Activated naive CD8-positive, alpha-beta T cell treated with anti-CD3 and anti-CD28 coated beads, Interleukin-2, amount 50 U/mL, for 24 hours (primary cell): ENCODE measurements at places on chromosomes 2 and 18.

GRCh38 chr2:238449909-238450417 lies 23.2 kb downstream of the ASB1 start:
- DNase-seq = no peak

GRCh38 chr2:74919827-74920226 lies 38.6 kb upstream of the POLE4 start:
- DNase-seq = peak; percentile 81

GRCh38 chr2:25566694-25567093 lies 106.7 kb downstream of the DTNB start:
- no peak for DNase-seq

DNA sequence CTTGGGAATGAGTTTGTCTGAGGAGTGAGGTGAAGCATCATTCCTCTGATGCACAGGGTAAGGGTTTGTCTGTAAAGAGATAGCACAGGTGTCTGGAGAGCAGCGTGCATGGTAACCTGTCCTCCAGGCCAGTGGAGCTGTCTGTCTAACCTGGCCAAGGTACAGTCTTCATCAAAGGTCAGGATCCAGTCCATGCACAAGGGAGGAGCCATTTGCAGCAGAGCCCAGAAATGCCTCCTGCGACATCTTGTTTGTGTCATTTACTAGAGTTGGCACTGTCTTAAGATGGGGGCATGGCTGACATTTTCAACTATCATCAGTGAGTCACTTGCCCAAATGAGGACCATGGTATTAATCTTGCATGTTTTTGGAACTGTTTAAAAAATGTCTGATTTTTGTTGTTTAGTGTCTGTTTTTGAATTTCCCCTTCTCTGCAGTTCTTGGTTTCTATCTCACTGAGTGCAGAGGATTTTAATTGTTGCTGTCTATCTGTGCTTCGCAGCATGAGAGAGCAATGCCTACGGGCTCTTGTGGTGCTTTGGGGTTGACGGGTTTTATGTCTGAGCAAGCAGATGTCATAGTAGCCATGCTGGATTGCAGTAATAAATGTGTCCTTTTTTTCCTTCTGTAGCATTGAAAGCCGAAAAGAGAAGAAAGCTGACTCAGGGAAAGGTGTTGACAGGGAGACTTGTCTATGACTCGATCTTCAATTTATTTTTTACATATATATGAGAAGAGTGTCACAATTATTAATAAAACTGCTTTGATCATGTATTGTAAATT lies 91.3 kb downstream of the DPP4 start:
- no peak for DNase-seq

GRCh38 chr18:44771956-44772917 lies 91.5 kb downstream of the SETBP1 start:
- no peak for DNase-seq

DNA sequence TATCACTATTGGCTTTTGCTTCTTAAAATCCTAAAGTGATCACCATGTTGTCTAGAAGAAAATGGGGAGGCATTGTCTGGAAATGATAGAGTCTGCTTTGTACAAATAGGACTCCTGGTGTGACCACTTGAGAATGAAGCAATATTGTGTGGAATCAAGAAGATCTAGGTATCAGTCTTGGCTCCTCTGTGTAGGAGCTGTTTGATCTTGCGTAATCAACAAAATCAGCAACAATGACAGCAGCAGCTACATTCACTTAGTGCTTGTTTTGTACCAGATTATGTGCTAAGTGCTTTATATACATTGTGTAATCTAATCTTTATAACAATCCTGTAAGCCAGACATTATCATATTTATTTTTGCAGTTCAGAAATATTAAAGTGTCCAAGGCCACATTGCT lies 17.8 kb downstream of the NCOA1 start:
- no peak for DNase-seq

GRCh38 chr2:120614901-120615300 lies 120.8 kb upstream of the GLI2 start:
- no peak for DNase-seq

DNA sequence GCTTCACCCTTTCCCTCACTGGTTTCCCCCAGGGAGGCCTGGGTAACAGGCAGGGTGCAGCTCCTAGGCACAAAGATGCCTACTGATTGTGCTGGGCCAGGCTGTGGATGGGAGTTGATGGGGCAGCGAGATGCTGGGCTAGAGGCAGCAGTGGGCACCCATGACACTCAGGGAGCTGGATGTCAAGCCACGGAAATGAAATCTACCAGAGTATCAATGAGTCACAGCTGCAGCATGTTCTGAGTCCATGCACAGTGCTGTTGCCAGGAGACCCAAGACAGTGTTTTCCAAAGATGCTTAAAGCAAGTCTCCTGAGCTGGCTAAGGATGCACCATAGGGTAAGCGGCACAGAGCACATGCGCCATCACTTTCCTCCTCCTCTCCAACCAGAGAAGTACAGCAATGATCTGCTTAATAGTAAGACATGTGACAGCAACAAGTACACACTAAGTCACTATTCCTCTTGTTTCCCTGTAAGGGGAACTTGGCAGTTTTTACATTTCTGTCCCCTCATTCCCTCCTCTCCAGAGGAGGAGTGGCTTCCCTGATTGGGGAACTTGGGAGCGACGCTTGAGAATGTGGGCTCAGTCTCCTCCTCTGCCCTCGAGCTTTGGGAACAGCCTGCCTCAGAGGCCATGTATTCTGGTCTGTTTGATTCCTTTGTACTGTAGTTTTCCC lies 57.2 kb downstream of the CDC42EP3 start:
- DNase-seq = no peak

- DNase-seq = no peak
Measured at GRCh38 chr2:52288596-52288995, 1256.7 kb upstream of the NRXN1 start.

DNA sequence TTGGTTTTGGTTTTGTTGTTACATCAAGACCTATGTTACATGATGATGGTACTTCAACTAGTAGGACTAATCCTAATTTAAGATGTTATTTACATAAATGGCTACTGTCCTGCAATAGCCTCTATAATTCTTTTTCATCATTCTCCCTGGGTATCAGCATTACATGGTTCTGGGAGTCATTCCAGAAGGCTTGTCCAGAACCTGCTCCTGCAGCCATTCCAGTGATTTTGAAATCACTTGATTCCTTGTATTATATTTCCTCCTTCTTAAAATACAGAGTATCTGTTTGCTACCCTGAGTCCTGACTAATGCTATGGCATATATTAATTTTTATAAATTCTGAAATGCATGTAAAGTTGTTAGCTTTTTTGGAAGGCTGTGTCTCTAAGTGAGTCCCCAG lies 400.5 kb upstream of the MEIS1 start:
- DNase-seq = no peak

DNA sequence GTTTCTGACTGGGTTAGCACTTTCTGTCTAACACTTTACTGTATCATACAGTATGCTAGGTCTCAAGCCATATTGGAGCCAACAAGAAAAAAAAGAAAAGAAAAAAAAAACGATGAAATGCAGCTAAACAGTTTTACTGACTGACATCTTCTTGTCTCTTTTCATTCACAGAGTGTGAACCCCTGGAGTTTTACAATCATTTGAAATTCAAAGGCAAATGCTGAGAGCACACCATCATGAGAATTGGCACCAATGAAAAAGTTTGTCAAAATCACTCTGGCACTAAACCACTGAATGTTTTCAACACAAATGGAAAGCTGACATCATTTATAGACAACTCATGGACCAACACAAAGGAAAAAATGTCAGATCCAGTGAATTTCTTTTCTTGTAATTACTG lies 513.3 kb downstream of the LRRTM4 start:
- DNase-seq = no peak

DNA sequence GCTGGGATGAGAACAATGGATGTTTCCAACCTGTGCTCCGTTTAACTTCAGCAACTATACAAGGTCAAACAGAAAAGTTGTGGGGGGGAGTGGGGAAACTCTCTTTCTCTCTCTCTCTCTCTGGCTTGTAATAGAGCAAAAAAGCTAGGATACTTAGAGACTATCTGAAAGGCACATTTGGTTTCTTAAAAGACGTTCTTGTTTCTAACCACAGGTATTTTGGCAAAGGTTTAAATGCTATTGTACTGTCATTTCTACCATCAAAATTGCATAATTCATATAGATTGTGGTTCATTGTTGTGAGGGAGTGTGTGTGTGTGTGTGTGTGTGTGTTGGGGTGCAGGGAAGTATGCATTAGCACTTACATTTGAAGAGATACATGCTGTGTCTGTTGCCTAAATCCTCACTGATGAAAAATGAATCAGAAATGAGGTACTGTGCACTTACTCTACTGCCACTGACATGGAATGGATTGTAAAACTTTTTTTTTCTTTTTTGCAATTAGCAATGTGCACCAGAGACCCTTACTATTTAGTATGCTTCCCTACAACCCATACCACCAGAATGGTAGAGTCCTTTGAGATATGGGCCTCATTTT lies 841.0 kb upstream of the PIK3C3 start:
- DNase-seq = no peak
